ENCODE measurements at places on chromosomes 5 and 9.

DNA sequence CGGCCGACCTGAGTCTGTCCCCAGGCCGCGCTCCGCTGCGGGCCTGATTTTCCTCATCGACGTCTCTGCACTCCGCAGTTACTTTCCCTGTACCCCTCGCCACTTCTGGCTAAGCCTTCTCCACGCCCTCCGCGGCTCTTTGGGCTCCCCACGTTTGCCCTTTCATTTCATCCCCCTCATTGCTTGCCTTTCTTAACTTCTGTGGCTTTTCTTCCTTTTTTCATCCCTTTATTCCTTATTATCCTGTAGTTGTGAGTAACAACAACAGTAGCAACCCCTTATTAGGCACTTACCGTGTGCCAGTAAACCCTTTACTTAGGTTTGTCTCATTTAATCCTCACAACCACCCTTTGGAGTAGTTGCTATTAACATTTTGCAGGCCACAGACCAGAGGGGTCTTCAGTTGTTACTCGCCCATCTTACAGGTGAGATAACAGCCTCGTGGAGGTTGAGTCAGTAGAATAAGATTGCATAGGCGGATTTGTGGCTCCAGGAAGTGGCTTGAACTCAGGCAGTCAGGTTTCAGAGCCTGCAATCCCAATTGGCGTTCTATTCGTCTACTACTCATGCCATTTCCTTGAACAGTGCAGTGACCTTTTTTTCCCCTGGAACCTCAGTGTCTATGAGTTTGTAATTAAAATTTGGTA, 724 bp downstream of the TCERG1 start:
- peak; percentile 25 for DNase-seq

- DNase-seq, result no peak
Measured at GRCh38 chr5:149675610-149676201, 54.4 kb upstream of the PPARGC1B start.

DNA sequence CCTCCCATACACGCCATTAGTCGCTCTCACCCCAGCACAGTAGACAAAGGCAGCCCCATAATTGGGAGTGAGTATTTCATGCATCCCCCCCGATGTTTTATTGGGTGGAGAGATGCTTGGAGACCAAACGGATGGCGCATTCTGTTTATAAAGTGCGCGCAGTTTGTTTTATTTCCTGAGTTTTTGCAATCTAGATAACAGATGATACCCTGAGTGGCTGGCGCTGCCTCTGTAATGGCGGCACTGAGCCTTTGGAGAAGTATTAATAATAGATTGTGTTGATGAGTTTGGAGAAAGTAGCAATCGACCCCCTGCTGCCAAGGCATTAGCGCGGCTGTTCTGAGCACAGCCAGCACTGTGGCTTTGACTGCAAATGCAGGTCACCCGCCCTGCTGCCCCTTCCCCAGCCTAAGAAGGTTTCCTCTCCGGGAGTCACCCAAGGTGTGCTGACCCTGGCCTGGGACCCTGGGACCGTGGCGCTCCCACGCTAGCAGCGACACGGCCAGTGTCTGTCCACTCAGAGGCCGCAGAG, 74.3 kb downstream of the LMX1B start:
- no peak for DNase-seq

DNA sequence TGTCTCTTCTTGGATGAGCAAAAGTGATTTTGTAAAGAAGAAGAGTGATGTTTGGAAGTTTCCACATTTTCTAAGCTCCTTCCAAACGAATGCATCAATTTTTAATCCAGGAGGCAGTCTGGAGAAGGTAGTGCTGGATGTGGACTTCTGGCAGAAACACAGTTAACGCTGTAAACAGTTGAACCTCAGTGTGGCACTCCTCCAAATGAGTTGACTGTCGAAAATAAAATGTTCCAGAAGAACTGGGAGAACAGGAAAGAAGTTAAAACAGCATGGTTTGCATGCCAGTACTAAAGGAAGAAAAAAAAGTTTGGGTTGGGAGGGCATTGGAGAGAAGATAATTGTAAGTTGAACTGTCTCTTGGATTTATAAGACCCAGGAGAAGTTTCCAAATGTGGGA, 6.5 kb downstream of the ZNF462 start:
- DNase-seq, result no peak

DNA sequence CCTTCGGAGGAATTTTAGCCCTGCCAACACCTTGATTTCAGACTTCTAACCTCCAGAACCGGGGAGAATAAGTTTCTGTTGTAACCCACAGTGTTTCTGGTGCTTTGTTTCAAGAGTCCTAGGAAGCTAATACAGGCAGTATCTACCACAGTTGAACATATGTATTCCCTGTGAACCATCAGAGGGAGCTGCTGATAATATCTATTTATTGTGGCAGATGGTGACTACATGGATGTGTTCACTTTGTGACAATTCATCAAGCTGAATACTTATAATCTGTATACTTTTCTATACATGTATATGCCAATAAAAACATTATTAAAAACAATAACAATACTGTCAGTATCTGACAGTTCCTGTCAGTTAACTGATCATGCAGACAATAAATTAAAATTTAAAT, 137.2 kb upstream of the GNA14 start:
- no peak for DNase-seq

DNA sequence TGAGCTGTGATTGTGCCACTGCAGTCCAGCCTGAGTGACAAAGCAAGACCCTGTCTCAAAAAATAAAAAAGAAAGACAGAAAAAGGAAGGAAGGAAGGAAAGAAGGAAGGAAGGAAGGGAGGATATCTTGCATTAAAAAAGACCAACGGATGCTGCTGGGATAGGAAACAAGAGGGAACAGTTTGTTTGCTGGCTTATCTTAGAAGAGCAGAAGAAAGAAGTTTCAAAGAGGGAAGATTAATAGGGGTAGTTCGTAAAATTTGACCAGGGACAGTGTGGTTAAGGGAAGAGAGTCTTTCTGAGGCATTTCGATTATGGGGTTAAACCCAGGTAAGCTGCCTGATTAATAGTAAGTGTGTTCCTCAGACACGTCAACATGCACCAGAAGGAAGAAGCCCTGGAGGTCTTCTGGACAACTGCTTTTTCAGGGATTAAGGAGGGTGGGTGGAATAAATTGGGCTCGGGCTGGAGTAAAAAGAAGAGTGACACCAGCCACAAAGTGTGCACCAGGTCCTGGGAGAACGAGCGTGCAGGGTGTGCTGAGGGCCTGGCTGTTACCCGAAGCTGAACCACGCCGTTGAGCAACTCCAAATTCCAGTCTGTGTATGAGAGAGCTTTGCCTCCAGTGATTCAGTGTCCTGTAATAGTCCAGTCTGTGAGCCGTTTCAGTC, 24.8 kb downstream of the FYB1 start:
- DNase-seq, result peak; percentile 81

DNA sequence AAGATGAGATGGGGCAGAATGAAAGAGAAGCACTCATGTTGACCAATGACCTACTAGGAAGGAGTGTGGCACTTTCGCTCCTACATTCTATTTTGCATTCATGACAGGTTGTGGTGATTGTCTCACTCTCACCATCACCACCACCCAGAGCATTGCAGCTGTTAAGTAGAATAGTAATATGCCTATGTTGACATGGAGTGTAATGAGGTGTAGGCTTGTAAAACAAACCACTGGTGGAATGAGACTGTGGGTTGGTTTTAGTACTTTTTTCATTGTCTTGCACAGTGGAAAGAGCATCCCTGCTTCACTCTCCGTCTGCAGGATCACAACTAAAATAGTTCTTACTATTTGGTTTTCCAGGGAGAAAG, 516.7 kb downstream of the NTRK2 start:
- DNase-seq, result no peak

DNA sequence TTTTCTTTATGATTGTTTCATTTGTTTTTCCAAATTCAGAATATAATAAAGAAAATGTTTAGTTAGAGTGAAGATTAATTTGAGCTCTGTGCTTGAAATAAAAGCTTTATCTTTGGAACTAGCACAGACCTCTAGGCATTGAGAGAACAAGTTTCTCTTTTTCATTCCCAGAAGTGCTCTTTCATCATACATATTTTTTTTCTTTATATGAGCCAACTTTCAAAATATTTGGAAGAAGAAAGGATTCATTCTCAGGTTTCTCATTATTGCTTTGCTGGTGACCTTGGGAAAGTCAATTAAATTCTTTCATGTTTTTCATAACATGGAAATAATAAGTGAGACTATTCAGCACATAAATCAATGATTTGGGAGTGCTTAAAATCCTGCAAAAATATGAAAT, 16.8 kb downstream of the CTXN3 start:
- DNase-seq, result no peak

GRCh38 chr5:77629509-77630113, 8.9 kb downstream of the OTP start:
- no peak for DNase-seq

DNA sequence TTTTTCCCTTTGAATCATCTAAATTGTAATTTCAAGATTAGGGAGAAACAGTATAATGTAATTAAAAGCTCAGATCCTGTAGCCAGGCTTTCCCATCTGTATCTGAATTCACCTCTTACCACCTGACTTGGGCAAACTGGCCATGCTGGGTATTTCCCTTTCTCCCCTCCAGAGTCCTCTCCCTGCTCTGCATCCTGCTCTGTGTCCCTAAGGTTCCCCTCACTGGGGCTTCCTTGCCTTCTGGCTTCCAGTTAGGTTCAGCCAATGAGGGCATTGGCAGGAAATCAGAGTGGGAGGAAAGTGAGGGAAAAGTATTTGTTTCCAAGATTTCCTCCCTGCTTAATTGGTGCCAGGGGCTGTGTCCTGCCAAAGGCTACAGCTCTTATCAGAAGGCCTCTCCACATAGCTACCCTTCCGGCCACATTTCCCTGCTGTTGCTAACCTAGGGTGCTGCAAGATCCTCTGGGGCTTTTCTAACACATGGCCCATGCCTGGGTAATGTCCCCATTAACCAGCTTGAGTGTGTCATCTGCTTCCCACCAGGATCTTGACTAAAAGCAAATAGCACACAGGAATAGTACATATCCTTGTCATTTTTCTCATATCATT, 51.0 kb upstream of the MPDZ start:
- no peak for DNase-seq

DNA sequence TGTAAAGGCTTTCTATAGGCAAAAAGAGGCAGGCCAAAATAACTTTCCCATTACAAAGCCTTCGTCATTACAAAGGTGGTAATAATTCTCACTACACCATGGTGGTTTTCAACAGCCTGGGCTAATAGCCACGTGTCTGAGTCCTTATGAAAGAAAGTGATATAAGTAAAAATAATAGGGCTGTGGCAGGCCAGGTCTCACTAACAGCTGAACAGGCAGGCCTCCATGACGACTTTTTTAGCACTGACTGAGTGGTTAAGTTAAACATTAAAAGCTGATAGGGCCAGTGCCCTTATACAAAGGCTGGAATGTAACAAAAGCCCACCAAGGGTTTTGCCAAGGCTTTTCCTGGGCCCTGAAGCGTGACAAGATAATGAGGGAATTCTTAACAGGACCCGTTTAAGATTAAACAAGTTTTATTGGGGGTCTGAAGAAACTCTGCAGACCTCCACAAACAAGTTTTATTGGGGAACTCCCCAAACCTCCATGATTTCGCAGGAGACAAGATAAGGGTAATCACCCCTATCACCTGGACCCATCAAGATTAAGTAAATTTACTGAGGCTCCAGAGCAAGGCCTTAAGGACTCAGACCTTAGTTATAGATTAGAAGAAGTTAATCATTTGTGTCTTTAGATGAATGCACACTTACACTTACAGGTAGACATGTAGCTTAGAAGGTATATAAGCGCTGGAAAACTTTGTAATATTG, 412.9 kb downstream of the CHSY3 start:
- DNase-seq, result no peak

- no peak for DNase-seq
Measured at GRCh38 chr9:137423514-137424291, 510 bp downstream of the NOXA1 start.

- no peak for DNase-seq
Measured at GRCh38 chr5:66966439-66966838, 230.2 kb downstream of the CD180 start.

- no peak for DNase-seq
Measured at GRCh38 chr9:127662617-127663016, 44.2 kb upstream of the CFAP157 start.

DNA sequence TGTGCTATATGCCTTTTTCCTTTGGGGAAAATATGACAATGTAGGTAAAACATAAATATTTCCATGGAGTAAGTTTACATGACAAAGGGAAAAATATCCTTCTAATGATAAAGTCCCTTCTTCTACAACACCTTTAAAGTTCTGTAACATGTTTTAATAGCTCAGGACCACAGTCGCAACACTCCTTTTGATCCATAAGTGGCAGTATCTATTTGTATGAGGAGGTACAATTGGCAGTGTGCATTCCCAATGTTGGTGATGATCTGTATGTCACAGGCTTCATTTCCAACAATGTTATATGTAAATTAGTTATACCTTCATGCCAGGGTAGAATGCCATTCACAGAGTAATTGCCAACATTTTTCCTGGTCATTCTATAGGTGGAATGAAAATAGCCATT, 127.1 kb upstream of the CCNH start:
- no peak for DNase-seq

GRCh38 chr5:34691326-34691725, 35.2 kb downstream of the RAI14 start:
- DNase-seq, result no peak

DNA sequence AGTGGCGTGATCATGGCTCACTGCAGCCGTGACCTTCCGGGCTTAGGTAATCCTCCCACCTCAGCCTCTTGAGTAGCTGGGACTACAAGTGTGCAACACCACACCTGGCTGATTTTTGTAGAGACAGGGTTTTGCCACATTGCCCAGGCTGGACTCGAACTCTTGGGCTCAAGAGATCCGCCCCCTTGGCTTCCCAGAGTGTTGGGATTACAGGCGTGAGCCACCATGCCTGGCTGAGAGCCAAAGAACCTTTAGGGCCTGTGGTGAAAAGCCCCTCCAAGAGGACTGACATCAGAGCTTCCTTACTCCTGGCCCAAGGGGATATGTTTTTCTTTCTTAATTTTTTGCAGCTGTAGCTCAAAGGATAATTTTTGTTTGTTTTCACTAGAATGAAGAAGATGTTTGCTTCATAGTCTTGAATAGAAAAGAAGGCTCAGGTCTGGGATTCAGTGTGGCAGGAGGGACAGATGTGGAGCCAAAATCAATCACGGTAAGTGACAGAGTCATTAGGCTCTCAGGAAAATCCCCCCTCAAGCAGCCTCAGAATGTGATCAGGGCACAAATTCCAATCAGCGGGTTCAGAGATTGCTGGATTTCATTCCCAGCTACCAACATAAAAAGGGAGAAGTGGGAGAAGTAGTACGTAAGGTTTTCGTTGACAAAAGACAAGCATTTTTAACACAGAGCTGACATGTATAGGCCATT, 77.1 kb downstream of the GOLPH3 start:
- DNase-seq, result no peak

DNA sequence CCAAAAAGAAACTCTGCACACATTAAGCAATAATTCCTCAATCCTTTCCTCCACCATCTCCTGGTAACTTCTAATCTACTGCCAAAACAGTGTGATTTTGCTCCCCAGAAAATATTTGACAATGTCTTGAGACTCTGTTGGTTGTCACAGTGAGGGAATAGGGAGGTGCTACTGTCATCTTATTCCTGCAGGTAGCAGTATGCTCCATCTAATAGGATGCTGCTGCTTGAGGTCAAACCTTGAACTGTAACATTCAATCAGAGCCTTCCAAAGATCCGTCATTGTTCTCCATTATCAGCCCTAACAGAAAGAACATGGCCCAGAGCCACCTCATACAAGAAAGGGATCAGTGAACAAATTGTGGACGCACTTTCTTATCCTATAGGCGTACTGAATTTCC, 514.7 kb upstream of the GRIN3A start:
- no peak for DNase-seq

All from HS-5 (cell line).